ENCODE measurements at places on chromosomes 11 and 22.

- DNase-seq = no peak
These were observed 84.4 kb upstream of the TRPC6 start for GRCh38 chr11:101668236-101668635.

- DNase-seq = no peak
These were observed 13.9 kb upstream of the CDC42EP2 start for GRCh38 chr11:65300621-65301275.

- no peak for DNase-seq
These were observed 69.2 kb upstream of the RRM1 start for GRCh38 chr11:4025248-4025966.

- DNase-seq = no peak
These were observed 1598.5 kb downstream of the LRRC4C start for GRCh38 chr11:39860931-39861330.

- no peak for DNase-seq
These were observed 9.1 kb upstream of the SYT7 start for GRCh38 chr11:61589961-61590360.

- no peak for DNase-seq
These were observed 35.4 kb downstream of the PISD start for GRCh38 chr22:31626427-31627150.

DNA sequence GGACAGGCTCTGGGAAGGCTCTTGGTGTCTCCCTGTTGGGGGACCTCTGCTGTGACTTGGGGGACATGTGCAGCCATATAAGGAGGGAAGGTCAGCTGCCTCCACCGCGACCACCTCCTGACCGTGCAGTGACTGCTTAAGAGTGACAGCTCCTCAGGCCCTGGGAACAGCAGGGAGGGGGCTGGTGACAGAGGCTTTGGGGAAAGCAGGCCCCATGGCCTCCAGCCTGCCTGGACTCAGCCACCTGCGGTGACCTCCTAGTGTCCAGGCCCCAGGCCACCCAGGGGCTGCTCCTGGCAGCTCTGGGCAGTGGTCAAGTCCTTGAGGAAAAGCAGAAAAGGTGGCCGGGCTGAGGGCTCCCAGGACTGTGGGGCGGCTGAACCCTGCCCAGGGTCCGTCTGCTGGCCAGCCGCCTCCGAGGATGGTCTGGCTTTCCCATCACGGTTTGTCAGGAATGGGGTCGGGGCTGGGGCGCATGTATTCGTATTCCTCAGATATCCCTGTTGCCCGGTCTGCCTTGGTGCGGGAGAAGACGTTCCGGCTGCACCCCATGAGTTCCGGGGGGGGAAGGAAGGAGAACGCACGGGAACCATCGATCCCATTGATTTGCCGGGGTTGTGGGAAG lies 96.8 kb downstream of the WNT7B start:
- peak; percentile 53 for DNase-seq

GRCh38 chr11:94297985-94298576 lies 6.3 kb upstream of the IZUMO1R start:
- no peak for DNase-seq

DNA sequence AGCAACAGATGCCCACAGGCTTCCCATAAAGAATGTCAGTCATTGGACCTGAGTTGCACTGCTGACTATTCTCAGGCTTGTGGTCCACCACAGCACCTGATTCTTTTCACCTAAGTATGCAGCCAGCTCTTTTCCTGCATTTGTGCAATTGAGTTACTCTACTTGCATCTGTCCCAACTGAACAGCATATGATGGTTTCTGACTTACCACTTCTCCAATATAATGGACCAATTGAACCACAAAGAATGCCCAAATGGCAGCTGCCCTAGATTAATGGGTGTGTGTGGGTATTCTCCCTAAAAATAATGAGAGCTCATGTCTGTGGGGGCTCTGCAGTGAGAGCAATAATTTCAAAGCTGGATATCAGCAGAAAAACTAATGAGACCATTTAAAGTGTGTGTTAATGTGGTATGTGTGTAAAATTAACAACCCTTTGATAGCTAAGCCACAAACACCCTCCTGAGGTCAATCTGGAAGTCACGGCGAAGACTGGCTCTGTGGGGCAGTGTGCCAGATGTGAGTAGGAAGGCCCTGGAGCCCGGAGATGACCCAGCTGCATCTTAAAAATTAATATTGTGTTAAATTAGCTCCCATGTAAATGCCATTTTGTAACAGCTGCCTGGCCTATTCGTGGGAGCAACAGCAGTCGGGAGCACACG lies 43.8 kb downstream of the SC5D start:
- DNase-seq = no peak

DNA sequence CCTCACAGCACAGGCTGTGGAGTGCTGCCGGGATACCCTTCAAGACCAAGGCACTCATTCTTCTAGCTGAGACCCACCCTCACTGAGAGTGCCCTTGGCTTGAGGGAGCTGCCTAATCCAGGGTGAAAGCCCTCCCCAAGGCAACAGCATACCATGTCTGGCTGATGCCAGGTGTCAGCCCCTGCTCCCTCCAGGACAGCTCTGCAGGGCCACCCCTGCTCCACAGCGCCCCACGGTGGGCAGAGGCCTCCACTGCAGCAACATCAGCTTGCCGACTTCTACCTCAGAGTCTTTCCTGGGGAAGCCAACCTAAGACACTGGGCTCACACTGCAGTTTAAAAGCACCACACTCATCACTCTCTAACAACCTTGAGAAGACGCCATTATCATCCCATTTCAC lies 29.0 kb downstream of the TTLL1 start:
- DNase-seq = no peak

GRCh38 chr22:41620589-41621098 lies at the start of gene DESI1:
TSS of gene DESI1 (minus strand) at chr22:41621043. CDS start at chr22:41620839, 204 bp downstream.
- DNase-seq = no peak

DNA sequence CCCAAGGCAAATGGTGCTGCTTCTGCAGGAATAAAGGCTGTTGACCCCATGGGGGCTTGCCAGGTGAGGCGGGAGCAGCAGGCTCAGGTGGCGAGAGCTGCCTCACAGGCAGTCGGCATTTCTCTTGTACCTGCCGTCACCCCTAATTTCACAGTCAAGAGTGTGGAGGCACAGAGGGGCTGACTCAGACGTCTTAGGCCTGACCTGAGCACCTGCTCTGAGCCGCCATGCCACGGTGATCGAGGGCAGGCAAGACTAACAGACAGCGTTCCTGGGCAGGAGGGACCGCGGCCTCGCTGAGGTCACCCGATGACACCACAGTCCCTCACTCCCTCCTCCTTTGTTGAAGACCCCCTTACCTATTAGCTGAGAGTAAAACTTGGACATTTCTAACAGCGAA lies 5.2 kb downstream of the ALG12 start:
- no peak for DNase-seq

DNA sequence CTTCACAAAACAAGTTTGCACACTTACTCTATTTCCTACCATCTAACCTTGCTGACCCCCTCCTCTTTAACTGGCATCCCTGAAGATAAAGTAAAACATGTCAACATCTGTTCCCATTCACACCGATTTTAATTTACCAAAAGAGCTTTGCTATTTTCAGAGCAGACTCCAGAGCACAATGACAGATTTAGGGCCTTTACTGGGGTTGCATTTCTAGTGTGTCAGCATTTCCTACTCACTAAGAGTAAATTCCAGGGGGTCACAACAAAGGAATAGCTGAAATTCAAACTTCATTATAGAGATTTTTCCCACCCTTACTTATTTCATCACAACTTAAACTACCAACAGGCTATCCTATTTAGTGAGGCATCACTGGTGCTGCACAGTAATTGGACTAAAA lies 60.8 kb downstream of the SOX6 start:
- no peak for DNase-seq

GRCh38 chr22:27877501-27877900 lies 41.6 kb downstream of the PITPNB start:
- DNase-seq = no peak

DNA sequence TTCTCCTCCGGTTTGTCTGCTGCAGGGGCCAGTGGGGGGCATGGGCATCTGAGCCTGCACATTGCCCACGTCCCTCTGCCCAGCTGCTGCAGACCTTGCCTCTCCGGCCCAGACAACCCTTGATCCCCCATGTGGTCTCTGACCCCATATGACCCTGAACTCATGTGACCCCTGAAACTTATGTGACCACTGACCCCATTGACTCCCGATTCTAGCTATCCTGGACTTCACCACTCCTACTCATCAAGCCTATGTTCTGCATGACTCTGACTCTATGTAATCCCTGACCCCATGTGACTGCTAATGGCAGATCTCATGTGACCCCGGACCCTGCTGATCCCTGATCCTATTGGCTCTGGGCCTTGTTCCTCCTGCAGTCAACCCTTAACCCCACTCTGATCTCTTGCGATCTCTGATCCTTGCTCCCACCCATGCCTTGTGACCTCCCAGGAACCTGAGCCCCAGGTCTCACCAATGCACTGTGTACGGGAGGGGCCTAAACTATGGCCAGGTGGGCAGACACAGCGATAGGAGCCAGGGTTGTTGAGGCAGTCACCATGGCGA lies 5.7 kb downstream of the LTBP3 start:
- no peak for DNase-seq

GRCh38 chr11:44729713-44730112 lies 3.0 kb downstream of the TSPAN18 start:
- DNase-seq = no peak

GRCh38 chr11:59957094-59957493 lies 6.7 kb upstream of the OOSP4A start:
- DNase-seq = no peak

DNA sequence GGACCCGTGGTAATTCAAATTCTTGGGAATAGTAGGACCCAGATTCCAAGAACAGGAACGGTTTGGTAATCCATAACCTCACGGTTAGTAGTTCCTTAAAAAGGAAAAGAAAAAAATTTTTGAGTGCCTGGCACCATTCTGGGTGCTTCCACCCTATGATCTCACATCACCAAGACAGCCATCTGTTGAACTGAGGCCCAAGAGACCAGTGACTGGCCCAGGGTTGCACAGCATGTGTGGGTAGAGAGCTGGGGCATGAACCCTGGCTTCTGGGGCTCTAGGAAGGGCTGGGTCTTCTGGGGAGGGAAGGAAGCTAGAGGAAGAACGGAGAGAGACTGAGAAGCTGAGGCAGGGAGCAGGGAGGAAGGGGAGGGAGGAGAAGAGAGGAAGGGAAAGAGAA lies 4.7 kb upstream of the SPI1 start:
- DNase-seq = no peak

- no peak for DNase-seq
These were observed 519.6 kb downstream of the SOX6 start for GRCh38 chr11:15836795-15837194.

DNA sequence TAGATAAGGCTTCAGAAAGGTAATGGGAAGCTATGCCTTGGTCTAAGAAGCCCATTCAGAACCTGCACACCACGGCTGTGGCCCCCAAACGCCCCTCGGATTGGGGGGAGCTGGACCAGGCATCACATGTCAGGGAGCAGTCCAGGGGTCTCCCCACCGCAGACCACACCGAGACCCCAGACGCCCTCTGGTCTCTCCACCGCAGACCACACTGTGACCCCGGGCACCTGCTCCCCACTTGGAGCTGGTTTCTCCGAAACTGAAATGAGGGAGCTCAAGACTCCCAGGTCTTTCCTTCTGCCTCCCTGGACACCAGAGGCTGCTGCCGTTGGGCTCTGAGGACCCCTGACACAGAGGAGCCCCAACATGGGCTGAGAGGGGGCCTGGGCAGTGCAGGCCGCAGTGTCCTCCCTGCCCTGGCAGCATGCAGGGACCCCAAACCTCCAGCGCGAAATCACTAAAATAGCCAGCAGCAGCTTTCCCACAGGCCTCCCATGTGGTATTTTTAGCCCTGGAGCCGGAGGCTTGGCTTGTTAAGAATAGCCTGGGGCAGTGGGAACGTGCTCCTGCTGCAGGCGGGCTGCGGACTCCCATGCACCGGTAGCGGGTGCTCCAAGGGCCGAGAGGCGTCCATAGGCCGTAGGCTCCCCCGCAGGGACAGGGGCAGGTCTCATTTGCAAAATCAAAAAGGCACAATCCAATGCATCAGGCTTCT lies 7.7 kb downstream of the LINC01488 start:
- no peak for DNase-seq
